ENCODE measurements at places on chromosomes 12 and 14.

DNA sequence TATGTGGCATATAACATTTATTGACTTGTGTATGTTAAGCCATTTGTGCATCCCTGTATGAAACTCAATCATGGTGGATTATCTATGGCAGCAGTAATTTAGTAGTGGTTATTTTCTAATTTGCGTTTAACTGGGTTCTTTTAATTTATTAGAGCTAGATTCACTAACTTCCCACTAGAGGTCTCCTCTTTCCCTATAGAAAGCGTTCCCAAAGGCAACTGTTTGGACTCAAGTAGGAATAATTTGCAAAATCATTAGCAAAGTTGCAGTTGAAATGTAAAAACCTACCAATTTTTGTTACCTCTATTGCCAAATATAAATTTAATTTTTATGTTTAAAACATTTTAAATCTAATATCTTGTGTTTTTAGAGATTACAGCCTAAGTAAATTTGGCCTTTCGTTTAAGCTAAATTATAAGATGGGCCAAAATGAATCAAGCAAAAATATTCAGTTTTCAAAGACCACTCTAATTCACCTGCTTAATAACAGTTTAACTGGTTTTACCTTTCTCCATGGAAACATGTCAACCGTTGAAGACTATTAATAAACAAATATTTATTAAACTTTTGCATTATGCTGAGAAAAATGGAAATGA lies 6.0 kb downstream of the DMAC2L start:
- DNase-seq: peak; percentile 35

DNA sequence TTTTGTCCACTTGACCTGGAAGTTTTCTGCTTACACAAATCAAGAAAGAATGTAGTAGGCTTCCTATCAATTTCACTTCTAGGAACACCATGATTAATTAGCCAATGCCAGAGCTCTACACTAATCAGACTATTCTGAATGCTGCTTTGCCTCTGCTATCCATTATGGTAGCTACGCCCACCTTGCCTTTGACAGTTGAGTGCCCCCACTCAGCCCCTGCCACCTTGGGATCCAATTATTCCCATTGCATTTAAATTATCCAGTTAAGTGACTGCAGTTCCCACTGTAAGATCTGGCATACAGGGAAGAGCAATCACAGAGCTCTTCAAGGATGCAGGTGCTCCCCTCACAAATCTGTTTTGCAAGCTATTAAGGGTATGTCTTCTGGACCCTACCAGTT lies 47.5 kb downstream of the FIGNL2 start:
- no peak for DNase-seq

DNA sequence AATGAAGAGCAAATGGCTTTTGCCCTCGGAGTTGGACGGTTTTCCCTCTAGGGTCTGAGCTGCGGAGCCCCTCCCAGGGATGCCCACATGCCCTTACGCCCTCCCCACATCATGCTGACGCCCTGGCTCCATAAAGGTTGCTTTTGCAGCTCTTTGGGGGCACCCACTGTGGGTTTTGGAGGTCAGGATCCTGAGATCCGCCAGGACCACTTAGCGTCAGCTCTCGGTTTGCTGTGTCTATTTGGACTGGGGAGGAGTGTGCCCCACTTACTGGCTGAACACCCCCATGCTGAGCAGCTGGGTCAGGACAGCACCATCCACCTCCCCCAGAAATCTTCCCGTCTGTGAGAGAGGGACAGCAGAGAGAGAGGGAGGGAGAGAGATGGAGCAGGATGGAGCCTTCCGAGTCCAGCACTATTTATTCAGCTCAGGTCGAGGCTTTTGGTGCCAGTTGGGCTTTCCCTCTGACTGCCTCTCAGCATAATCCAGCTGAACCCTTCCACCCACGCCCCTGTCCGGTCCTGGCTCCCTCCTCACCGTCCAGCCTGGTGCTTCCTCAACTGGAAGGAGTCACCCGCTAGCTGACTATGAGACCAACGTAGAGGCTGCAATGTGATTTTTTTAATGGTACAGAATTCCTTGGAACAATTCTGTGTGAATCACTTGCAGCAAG lies 18.9 kb upstream of the LRTM2 start:
- DNase-seq: no peak

DNA sequence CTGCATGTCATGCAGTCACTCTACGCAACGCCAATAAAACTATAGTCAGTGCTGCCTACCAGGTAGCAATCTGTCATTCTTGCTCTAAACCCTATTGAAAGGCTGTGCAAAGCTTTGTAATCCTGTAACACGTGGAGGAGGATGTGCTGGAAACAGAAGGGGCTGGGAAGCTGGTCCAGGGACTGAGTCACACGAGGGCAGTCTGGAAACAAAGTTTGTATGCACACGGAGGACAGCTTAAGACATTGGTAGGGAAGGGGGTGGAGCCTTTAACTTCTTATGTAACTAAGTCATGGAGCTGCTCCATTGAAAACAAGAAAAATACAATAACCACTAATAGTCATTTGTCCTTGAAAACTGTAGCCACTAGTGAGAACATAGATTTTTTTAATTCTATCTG lies 128.0 kb downstream of the BCAT1 start:
- DNase-seq: no peak

DNA sequence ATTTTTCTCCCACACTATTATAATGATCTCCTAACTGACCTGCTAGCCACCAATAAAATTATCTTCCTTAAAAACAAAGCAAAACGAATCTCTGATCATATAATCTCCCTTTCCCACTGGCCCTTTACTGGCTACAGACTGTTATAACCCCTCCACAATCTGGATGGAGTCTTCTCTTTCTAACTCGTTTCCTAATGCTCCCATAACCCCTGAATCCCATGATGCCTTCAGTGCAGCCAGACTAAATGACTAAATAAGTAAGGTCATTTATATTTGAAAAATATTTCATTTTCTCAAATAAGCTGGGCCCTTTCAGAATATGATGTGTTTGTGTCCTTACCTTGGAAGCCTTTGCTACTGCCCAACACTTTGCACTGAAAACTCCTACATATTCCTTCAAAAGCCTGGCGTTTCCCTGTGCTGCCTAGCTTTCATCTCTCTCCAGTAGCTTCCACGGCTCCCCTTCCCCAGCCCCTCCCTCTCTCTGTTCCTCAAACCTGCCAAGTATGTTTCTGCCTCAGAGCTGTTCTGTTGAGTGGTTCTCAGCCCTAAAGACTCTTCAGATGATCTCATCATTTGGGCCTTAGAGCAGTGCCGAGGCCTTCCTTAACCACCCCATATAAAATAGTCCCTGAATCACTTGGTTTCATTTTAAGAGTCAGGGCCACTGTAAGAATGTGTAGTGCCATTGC lies 91.7 kb downstream of the MYRFL start:
- no peak for DNase-seq

DNA sequence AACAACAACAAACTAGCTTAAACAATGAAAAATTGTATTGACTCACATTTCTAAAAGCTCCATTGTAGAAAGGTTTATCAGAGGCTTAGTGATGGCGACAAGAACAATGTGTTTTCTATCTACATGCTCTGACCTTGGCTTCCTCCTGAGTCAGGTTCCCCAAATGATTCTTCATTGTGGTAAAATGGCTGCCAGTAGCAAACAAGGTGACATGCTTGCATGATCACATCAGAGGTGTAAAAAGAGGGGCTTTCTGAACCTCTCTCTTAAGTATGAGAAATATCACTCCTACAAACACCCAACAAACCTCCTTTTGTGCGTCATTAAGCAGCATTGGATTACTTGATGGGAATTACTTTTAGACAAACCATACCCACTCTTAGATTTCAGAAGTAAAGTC lies 252.4 kb upstream of the SYT1 start:
- no peak for DNase-seq

DNA sequence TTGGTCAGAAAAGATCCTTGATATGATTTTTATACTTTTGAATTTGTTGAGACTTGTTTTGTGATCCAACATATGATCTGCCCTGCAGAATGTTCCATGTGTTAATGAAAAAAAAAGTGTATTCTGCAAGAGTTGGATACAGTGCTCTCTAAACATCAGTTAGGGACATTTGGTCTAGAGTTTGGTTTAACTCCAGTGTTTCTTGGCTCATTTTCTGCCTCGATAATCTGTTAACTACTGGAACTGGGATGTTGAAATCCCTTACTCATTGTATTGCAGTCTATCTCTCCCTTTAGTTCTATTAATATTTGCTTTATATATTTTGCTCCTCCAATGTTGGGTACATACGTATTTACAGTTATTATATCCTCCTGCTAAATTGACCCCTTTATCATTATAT lies 18.3 kb upstream of the TXNRD1 start:
- DNase-seq: no peak

DNA sequence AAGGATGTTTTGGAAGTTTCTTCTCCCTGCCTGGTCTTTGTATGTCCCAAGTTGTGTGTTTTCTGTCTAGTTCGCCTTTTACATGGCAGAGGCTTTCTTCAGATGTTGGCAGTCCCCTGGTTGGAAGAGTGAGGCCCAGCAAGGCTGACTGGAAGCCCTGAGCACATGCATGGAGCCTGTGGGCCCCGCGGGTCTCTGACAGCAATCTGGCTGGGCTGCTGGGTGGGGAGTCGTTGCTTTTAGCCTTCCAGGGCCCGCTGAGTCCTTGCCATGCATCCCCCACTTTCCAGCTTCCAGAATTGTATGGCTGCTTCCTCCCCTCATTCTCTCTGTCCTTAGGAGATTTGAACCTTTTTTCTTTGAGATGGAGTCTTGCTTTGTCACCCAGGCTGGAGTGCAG lies 25.3 kb downstream of the ANKRD9 start:
- DNase-seq: no peak

DNA sequence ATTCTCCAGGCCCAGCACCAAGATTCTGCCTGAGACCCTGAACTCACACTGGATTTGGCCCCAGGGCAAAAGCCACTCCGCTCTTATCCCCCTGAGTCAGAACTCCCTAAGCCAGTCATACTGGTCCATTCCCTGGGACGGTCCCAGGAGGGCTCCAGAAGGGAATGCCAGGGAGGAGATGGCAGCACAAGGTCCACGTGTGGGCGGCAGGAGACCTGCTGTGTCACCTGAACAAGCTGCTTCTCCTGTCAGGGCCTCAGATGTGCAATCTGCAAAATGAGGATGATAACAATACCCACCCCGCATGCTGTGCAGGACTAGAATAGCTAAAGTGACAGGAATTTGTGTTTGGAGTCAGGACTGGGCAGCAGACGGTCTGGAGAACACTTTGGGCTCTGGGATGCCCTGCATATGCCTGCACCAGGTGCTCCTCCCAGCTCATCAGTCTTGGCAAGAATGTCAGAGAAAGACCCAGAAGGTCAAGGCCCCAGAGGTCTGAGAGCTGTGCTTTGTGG lies 40.3 kb downstream of the CMKLR1 start:
- DNase-seq: no peak

GRCh38 chr14:93007225-93007997 lies 84.5 kb downstream of the CHGA start:
- DNase-seq: no peak

- DNase-seq: no peak
These were observed 1.1 kb upstream of the SLCO1B1 start for GRCh38 chr12:21129906-21130305.

DNA sequence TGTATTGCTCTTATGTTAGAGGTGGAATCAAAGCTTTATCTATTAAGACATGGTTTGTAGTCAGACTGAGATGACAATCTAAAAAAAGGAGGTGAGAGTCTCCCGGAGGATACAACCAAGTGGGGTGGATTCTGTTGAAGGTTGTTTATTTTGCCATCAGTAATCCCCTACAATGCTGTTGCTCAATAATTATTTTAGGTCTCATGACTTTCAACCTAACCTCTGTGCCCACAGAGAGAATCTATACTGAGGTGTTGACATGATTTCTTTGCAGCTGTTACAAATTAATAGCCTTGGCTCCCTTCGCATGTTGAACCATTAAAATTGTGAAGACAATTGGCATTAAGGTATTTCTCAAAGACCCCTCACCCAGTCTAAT lies 28.7 kb upstream of the FOS start:
- no peak for DNase-seq

DNA sequence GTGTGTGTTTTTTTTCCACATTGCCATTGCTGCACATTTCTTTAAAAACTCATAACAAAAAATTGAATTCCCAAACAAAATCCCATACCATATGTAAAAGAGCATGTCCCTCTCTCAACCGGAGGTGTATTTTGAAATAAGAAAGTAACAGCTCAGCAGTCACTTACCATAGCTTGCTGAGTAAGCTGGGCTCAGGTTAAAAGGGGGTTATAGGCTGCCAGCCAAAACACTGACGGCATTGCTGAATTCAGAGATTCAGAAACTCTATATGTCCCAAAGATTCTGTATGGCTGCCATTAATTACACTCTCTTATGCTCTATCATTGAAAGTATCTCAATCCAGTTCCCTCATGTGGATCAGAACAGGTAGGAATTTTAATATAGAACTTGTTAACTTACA lies 276.0 kb downstream of the FOXG1 start:
- DNase-seq: no peak

Measured in CD4-positive, alpha-beta T cell treated with Interleukin-10 for 1 hour (primary cell).